ENCODE measurements at places on chromosomes 13 and 19.

- peak; percentile 29 for DNase-seq
These were observed 40.4 kb downstream of the LRCH1 start for GRCh38 chr13:46593398-46593797.

- no peak for DNase-seq
These were observed 1538.2 kb downstream of the UQCRFS1 start for GRCh38 chr19:27674701-27675100.

DNA sequence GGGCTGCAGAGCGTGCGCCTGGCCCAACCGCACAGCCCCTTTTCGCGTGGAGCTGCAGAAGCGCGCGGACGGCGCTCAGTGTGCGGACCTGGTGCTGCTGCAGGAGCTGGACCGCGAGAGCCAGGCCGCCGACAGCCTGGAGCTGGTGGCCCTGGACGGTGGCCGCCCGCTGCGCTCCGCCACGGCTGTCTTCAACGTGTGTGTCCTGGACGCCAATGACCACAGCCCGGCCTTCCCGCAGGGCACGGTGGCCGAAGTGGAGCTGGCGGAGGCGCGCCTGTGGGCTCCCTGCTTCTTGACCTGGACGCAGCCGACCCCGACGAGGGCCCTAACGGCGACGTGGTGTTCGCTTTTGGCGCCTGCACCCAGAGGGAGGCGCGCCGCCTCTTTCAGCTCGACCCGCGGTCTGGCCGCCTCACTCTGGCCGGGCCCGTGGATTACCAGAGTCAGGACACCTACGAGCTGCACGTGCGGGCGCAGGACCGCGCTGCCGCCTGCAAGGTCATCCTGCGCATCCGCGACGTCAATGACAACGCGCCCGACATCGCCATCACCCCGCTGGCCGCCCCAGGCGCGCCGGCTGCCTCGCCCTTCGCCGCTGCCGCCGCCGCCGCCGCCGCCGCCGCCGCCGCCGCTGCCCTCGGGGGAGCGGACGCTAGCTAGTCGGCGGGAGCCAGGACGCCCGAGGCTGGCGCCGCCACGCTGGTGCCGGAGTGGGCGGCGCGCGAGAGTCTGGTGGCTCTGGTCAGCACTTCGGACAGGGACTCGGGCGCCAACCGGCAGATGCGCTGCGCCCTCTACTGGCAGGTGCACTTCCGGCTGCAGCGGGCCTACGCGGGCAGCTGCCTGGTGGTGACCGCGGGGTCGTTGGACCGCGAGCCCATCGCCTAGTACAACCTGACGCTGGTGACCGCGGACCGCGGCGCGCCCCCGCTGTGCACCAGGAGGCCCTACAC, 172.2 kb downstream of the OLFM4 start:
- DNase-seq = no peak

- DNase-seq = peak; percentile 57
These were observed 107.5 kb downstream of the KLF12 start for GRCh38 chr13:74026753-74027152.

DNA sequence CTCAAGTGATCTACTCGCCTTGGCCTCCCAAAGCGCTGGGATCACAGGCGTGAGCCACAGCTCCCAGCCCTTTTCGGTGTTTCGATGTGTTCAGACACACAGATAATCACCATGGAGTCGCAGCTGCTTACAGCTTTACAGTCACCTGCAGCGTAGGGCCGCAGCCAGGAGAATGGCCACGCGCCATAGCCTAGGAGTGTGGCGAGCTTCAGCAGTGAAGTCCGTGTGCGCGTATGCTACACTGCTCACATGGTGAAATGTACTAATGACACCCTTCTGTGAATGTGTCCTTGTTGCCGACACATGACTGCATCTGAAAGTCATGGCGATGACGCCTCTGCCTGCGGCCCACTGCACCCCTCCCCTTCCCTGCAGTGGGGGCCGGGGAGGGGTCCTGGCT, 23.6 kb downstream of the AP3D1 start:
- no peak for DNase-seq

DNA sequence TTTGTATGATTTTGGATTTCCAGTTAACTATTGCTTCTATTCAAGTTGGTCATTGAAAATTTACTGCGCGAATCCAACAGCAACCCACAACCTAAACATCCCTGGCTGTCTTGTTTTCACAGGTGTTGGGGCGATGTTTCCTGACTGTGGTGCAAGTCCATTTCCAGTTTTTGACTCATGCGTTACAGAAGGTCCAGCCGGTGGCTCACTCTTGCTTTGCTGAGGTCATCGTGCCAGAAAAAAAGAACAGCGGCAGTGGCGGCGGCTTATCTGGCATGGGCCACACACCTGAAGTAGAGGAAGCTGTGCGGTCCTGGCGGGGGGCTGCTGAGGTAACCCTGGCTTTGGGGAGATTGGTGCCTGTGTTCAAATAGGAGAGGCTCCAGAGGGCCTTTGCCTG, 45.2 kb upstream of the GPI start:
- no peak for DNase-seq

- DNase-seq = no peak
These were observed 4.3 kb downstream of the PHF11 start for GRCh38 chr13:49499889-49500660.

DNA sequence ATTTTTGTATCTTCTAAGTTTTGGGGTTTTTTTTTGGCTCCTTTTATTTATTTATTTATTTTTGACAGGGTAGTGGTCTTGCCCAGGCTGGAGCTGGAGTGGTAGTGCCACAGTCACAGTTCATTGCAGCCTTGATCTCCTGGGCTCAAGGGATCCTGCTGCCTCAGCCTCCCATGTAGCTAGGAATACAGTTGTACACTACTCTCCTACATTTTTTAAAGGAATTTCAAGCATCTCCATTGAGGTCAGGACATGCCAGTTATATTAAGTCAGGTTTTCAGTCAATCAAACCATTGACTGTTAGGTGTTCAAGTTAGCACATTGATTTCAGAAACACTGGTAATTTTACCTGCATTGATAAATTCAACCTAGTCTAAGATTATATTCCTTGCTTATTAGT, 480.5 kb upstream of the SPRY2 start:
- no peak for DNase-seq

DNA sequence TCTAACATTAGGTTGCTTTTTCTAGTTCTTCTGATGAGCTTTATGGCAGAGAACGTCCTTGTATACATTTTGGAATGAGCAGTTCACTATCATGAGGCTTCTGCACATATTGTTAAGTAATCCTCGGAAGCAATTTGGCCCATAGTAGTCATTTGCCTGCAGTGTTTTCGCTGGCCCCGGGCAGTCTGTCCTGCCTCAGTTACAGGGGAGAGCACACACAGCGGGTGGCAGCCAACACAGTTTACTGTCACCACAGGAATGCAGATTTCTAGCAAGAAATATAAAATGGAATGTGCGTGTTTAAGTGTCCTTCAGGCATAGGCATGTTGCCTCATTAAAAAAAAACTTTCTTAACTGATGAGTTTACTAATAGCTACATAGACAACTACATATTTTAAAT, 71.5 kb upstream of the GJB6 start:
- no peak for DNase-seq

DNA sequence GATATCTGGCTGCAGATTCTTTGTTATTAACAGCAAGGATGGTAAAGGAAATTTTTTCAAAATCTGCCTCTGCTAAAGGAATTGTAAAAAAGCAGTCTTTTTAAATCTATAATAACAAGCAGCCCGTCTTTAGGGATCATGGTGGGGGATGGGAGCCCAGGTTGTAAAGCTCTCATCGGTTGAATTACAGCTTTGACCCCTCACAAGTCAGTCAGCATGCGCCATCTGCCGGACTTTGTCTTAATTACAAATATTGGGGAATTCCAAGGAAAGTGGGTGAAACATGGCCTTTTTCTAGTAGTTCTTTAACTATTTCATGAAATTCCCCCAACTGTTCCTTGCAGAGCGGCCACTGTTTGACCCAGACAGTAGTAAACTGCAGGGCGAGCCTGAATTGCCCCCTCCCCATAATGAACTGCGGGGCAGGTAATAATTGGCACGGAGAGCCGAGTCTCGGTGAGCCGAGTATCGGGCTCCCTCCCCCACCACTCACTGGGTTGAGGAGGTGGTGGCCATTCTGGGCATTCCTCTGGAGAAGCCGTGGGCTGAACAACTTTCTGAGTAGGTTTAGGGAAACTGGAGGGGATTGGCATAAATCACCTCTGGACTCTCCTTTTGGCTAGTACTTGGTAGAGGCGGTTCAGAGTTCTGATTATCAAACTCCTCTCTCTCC, 11.6 kb downstream of the ZNF578 start:
- DNase-seq = no peak

DNA sequence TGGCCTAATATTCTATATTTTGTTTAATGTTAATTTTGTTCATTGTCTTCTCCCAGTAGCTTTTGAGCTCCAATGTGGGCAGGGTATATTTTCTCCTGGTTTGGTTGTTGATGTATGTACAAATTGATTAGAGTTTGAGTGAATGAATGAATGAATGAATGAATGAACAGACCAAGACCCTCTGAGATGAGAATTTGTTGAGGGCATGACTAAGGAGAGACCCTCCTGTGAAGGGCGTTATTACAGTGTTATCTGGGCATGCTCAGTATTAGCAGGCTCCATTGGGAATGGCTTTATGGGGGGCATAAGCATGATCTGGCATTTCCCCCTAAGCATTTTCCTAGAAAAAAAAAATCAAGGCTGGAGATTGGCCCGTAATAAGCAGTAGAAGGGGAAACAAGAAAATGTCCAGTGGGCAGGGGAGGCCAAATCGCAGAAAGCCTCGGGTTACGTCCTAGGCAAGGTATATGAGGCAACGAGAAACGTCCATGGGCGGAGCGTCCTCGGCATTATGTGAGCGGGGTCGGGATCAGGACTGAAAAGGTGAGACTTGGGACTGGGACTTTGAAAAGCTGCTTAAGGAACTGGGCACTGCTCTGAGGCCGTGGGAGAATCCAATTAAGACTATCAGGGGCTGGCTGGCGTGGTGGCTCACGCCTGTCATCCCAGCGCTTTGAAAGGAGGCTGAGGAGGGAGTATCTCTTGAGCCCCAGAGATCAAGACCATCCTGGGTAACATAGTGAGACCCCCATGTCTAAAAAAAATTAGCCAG, 904 bp upstream of the ARHGAP33 start:
- no peak for DNase-seq

GRCh38 chr19:5058521-5059212, 89.8 kb downstream of the KDM4B start:
- no peak for DNase-seq

- DNase-seq = no peak
These were observed 1575.1 kb upstream of the SLC10A2 start for GRCh38 chr13:104641309-104641708.

GRCh38 chr19:1828279-1829238, 16.5 kb upstream of the ATP8B3 start:
- DNase-seq = no peak

- no peak for DNase-seq
These were observed 228.5 kb downstream of the RFC3 start for GRCh38 chr13:34046457-34046856.
